ENCODE measurements at places on chromosomes 2 and 18.

DNA sequence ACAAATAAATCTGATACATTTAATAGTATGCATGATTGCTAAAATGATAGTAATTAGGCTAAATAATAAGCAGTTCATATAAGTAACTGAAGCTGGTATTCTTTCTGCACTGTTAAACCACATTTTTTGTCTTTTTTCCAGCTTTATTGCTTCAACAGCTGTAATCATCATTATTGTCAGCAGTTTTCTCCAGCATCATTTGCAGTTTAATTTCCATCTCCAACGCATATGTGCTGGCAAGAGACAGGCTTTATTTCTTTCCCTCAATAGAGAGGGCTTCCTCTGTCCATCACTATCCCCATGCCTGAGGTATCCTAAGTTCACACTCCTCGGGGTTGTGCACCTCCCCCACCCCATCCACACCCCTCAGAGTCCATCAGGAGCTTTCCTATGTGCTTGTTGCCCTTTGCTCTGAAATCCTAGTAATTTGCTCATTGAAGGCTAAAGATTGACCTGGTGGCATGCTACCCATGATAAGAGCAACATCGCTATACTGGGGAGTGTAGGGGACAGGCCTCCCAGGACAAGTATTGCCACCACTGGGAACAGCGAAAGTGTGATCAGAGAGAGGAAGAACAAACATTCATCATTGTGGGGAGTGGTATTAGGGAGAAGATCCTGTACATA, 37.1 kb downstream of the B4GALT6 start:
- DNase-seq, result no peak

GRCh38 chr18:21330122-21330701, 88.2 kb downstream of the GREB1L start:
- DNase-seq, result no peak

DNA sequence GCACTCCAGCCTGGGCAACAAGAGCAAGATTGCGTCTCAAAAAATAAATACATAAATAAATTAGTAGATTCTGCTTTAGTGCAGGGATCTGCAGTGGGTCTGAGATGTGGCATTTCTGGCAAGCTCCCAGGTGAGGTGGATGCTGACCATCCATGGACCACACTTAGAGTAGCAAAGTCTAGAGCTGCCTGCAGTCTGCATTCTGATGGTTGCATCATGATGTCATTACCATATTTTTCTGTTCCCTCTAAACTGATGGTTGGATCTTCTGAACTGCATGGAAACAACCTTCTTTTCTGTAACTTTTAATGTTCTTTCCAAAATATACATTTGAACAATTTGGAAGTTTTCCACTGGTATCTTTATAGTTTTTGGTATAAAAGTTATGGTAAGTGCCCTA, 42.9 kb downstream of the MYL12B start:
- no peak for DNase-seq

- no peak for DNase-seq
Measured at GRCh38 chr2:181667234-181667633, 10.3 kb upstream of the CERKL start.

DNA sequence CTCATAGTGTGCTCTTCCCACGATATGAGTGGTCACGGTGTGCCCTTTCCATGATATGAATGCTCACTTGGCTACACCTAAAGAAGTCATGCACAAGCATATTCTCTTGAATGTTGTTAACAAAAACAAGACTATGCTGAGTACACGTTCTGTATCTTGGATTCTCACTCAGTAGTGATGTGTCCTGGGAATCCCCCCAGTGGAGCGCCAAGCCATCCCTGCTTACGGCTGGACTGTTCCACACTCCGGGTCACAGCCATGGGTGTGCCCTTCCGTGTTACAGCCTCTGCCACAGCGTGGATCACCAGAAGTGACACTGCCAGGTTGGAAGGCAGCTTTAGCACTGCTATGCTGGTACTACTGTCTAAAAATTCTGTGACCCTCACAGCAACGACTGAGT, 59.1 kb downstream of the TPO start:
- DNase-seq, result no peak

GRCh38 chr2:97781981-97782380, 68.6 kb downstream of the ZAP70 start:
- no peak for DNase-seq

GRCh38 chr2:154849482-154849881, 151.0 kb downstream of the KCNJ3 start:
- DNase-seq, result no peak

- no peak for DNase-seq
Measured at GRCh38 chr2:41033127-41033526, 581.2 kb upstream of the SLC8A1 start.

- no peak for DNase-seq
Measured at GRCh38 chr2:62431512-62431911, 74.5 kb downstream of the TMEM17 start.

- no peak for DNase-seq
Measured at GRCh38 chr2:17536416-17536815, 4.1 kb upstream of the VSNL1 start.

DNA sequence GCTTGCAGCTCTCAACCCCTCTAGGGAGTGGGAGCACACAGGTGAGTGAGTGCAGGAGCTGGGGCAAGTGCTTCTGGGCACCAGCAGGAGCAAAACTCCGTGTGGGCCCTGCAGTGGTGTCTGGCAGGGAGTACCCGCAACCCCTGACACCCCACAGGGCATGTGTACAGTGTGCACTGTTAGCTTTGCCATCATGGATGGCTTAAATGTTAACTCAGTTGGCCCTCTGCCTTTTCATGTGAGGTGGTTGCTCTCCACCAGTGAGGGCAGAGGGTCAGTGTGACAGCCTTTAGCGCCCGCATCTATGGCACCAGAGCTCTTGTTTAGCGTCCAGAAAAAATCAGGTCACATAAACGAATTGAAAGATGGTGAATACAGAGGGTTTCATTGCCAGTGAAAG, 92.7 kb downstream of the TPGS2 start:
- DNase-seq, result no peak

- peak; percentile 51 for DNase-seq
Measured at GRCh38 chr18:49762191-49763077, 50.9 kb downstream of the ACAA2 start.

DNA sequence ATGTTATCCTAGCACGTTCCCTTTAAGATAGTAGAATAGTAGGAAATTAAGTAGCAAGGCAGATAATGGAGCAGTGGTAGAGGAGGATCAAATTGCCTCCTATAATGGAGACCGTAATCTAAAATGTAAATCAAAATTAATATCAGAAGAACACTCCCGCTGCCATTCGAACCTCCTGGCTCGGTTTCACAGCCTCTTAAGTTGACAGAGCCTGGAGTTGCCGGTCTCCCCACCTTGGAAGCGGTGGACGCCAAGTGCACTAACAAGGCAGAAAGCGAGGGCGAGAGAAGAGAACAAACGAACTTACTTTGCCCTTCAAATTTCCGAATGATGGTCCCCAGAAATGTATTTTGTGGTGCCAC, 450 bp downstream of the KCNH7 start:
- no peak for DNase-seq

- no peak for DNase-seq
Measured at GRCh38 chr2:164456619-164457018, 164.7 kb downstream of the GRB14 start.

DNA sequence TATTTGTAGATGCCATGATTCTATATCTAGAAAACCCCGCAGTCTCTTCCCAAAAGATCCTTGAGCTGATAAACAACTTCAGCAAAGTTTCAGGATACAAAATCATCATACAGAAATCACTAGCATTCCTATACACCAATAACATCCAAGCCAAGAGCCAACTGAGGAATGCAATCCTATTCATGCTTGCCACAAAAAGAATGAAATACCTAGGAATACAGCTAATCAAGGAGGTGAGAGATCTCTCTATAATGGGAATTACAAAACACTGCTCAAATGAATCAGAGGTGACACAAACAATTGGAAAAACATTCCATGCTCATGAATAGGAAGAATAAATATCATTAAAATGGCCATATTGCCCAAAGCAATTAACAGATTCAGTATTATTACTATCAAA, 551.4 kb upstream of the SLC39A10 start:
- DNase-seq, result no peak

DNA sequence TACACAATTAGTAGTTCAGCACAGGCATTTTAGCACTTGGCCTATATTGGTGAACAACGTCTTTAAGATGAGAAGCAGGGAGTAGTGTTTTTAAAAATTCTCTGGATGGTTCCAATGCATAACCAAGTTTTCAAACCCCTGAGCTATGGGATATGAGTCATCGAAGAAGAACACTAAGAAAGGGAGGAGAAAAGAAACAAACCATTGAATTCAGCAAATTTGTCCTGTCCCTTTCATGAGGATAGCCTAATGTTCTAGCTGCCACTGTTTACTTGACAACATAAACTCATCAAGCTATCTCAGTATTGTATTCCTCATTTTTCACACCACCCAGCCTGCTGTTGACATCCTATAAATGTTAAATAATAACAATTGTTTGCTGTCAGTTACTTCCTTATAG, 158.0 kb downstream of the BARD1 start:
- no peak for DNase-seq

DNA sequence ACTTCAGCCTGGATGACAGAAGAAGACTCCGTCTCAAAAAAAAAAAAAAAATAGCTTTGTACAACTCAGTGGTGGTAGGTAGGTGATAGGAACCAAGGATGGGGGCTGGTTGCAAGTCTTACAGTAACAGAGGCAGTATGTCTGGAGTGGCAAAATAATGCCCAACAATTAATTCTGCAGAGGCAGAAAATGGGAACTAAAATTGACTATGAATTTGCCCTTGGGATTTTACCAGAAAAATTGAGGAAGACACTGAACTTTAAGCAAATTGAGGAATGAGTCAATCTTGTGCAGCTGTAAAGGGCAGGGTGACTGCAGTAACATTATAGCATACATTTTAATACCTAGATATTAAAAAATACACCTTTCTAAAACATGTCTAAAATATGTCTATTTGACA, 292.1 kb upstream of the FBXO11 start:
- DNase-seq, result no peak

DNA sequence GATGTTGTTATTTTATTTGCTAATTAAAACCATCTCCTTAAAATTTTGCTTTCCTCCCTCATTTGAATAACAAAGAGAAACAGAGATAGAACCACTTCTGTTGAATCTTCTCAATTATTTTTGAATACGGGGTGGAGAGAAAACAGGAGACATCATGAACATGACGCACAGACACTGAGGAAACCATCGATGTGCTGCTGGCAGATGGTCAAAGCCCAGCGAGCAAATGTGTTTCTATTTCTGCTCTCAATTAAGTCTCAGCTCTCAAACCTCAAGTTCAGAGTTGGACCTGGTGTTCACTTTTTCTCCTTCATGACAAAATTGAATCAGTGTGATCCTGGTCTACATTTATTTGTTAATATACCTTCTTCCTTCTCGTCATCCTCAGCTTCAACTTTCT, 36.1 kb upstream of the TWIST2 start:
- DNase-seq, result no peak

DNA sequence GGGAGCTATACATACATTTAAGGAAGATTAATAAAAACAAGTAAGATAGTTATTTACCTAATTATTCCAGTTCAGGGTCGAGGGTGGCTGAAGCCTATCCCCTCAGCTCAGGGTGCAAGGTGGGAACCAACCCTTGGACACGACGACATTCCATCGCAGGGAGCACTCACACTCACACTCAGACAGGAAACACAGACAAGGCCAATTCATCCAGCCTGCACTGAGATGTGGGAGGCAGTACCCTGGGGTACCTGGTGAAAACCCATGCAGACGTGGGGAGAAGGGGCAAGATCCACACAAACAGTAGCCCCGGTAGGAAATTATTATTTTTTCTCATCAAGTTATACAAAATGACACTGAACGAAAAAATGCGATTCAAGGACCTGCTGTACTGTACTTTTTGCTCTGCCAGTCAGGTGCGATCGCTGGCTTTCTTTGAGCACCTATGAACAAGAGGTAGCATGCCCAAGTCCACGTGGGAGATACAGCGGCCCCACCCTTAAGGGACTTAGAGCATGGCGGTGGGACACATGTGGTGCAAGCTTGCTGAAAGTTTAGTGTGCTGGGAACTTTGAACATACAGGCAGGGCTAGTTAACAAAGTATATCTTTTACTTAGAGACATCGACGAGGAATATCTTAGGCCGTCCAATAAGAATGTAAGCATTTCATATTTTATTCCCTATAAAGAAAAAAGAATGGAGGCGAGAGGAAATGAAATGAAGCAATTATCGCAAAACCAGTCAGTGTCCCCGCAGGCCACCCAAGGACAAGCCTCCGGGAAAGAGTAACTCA, 624 bp downstream of the METTL8 start:
- DNase-seq, result no peak

GRCh38 chr18:44887227-44887631, 206.5 kb downstream of the SETBP1 start:
- no peak for DNase-seq

- DNase-seq, result no peak
Measured at GRCh38 chr2:130807659-130808385, 28.9 kb upstream of the ARHGEF4 start.

- no peak for DNase-seq
Measured at GRCh38 chr2:11998218-11998617, 251.8 kb downstream of the LPIN1 start.

GRCh38 chr2:237720957-237721356, 77.6 kb upstream of the RBM44 start:
- DNase-seq, result no peak

GRCh38 chr2:122519821-122520611, 764.6 kb downstream of the TSN start:
- DNase-seq, result no peak

DNA sequence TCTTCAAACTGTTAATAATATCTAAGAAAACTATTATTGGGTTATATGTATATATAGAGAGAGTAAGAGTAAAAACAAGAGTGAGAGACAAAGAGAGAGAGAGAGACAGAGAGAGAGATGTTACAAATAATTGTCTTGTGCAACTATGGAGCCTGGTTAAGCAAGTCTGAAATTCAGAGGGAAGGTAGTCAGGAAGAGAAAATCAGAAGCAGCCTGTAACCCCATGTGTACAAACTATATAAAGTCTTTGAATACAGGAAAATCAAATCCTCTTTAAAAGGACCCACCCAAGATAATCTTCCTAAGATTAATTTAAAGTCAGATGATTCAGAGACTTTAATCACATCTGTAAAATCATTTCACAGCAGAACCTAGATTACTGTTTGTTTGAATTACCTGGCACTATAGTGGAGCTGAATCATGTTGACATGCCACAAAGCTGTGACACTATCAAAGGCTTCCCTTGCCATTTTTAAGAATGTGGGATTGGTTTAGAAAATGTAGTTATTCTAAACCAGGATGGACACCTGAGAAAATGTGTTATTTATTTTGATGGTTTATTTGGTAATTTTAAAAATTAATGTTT, 301.7 kb upstream of the FSIP2 start:
- no peak for DNase-seq

- no peak for DNase-seq
Measured at GRCh38 chr18:7677001-7677400, 109.9 kb downstream of the PTPRM start.

DNA sequence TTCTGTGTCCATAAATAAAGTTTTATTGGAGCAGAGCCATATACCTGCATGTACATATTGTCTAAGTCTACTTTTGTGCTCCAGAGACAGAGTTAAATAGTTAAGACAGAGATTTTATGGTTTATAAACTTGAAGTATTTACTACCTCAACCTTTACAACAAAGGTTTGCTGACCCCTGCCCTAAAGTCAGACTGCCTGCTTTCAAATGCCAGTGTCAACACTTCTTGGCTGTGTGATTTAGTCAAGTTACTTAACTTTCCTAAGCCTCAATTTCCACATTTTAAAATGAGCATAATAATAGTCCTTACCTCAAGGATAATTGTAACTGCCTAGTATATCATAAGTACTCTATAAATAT, 44.4 kb upstream of the ITPRID2 start:
- DNase-seq, result no peak

- no peak for DNase-seq
Measured at GRCh38 chr2:238728330-238729260, 119.3 kb upstream of the TWIST2 start.

GRCh38 chr2:113282747-113283533, 4.2 kb upstream of the PAX8 start:
- peak; percentile 55 for DNase-seq
